ENCODE measurements at places on chromosomes 3 and 15.

DNA sequence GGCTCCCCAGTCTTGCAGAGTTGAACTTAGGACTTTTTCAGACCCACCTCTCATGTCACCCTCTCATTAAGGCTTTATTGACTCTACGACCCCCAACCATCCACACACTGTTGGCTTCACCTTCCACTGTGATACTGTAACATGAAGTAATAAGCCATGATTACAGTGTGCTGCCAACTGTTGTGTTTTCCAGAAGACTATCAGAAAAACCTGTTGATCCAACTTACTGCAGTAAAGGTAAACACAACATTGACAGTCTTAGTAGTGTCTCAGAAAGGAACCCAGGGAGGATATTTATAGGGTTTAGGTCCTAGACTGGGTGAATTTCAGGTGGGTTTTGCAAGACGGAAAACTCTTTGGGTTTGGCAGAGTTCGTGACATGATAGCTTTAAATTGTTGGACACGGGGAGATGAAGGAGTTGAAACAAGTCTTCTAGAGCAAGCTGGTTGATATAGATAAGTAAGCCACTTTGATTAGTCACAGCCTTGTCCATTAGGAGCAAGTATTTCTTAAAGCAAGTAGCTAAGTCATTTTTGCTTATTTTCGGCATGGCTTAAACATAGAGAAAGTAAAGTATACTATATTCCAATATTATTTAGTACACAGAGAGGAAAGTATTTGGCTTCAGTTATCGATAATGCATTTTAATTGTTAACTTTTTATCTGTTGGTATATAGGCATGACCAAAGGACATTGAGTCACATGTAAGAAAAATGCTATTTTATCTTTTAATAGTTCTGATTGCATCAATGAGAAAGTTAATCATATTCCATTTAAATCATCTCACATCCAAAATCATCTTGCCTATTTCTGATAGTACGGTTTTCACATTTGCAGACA lies 2.4 kb upstream of the COL6A5 start:
- DNase-seq: no peak

- DNase-seq: peak; percentile 44
Measured at GRCh38 chr15:62109982-62110851, 43.4 kb downstream of the C2CD4A start.

DNA sequence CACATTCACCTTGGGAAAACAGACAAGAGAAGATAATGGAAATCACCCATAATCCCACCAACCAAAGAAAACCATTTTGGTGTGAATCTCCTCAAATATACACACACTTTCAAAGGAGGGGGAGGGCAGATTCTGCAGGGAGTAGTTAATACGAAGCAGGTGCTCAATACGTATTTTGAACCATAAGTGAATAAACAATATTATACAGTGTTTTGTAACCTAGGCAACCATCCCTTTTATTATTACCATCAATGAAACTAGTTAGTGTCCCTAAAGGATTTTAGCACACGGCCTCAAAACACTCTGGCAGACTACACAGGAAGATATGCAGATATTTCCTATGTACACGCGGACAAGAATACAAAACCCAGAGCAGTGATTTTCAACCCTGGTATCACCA lies 6.1 kb downstream of the OSBPL10 start:
- DNase-seq: no peak

GRCh38 chr3:147924755-147925154 lies 515.6 kb downstream of the ZIC1 start:
- DNase-seq: no peak

- no peak for DNase-seq
Measured at GRCh38 chr3:100898681-100899080, 94.5 kb downstream of the ABI3BP start.

- DNase-seq: no peak
Measured at GRCh38 chr3:171184372-171184771, 157.9 kb upstream of the SLC2A2 start.

- DNase-seq: no peak
Measured at GRCh38 chr3:123869165-123869564, 15.0 kb downstream of the MYLK start.

GRCh38 chr3:176904506-176904905 lies 292.8 kb downstream of the TBL1XR1 start:
- no peak for DNase-seq

DNA sequence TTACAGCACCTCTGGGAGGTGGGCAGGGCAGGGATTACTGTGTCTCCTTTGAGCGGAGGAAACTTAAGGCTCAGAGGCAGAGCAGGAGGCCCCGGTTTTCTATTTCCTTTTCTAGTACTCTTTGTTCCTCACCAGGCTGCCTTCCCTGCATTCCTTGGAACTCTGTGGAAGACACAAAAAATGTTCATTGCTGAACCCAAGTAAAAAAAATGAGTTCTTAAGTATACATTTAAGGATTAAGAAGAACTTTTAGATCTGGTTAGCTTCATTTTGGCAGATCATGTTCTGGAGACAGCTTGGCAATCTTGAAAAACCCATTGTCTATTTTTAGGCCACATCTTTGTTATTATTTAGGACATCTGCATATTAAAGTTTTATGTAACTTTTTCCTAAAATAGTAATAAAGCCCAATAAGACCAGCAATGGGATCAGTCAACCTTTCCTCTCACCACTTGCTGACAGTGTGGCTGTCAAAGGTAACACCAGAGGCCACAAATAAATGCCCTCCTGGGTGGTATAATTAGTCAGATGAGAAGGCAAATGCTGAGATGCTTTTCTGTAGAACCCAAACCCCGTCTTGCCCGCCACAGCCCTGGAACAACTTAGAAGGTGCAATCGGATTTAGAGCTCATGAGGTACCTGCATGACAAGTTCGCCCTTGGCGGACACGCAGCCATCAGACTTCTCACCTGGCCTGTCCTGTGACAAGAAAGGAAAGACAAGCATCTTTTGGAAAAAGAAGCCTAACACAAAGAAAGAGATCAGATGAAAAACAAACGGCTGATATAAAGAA lies 97.2 kb downstream of the DGKG start:
- no peak for DNase-seq

DNA sequence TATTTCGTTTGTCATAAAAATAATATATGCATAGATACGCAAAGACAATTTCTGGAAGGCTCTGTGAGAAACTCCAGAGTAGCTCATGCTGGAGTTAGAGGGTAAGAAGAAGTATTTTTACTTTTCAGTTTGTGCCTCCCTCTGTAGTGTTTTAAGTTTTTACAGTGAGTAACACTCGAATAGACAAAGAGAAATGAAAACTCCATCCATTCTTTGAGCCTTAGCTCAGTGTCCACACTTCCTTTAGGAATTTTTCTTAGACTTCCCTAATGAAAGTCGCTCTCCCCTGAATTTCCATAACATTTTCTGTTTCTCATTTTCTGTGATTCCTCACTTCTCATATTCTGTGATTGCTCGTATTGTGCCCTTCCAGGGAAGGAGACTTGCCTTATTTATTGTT lies 2.1 kb downstream of the BLOC1S6 start:
- DNase-seq: no peak

DNA sequence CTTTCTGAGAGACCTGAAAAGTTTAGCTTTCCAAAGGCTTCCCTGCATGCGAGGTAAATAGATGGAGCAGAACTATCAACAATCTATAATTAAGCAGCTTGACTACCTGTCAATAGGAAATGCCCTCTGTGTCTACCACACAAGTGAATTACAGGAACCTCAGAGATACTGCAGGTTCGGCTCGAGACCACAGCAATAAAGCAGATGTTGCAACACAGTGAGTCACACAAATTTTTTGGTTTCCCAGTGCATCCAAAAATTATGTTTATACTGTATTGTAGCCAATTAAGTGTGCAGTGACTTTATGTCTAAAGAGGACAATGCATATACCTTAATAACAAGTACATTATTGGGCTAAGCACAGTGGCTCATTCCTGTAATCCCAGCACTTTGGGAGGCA lies 252.0 kb downstream of the UBE2E2 start:
- no peak for DNase-seq

GRCh38 chr3:122609798-122610559 lies 32.5 kb downstream of the PARP15 start:
- peak; percentile 53 for DNase-seq
